ENCODE measurements at places on chromosomes 6 and 20.

- DNase-seq, result no peak
Observed at GRCh38 chr6:157258878-157259277, 64.4 kb downstream of the TMEM242 start.

DNA sequence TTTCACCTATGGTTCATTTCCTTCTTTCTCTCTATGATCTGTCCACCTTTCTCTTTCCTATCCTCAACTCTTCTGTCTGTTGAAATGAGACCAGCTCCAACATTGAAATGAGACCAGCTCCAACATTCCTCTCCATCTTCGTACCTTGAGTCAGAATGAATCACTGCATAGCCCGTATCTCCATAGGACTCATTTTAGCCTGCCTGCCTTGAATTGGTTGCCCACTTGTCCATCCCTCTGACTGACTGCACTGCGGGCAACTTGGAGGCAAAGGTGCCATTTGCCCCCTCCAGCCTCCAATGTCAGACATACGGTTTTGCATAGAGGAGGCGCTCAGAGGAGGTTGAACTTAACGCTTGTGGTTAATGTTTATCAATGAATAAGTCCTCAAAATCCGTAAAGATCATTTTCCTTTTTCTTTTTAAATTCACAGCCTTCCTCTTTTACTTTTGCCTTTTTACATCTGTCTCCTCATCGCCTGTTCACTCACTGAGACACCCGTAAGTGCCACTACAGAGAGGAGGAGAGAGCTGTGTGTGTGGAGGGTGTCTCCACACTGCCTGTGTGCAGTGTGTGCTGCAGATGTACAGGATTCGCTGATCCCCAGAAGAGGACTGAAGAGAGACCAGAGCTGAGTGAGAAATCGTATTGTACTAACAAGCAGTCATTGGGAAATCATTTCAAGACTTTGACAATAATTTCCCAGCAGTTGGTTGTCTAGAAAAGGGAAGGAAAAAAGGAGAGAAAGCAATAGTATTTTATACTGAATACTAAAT, 579.6 kb upstream of the MAP3K7 start:
- peak; percentile 42 for DNase-seq

DNA sequence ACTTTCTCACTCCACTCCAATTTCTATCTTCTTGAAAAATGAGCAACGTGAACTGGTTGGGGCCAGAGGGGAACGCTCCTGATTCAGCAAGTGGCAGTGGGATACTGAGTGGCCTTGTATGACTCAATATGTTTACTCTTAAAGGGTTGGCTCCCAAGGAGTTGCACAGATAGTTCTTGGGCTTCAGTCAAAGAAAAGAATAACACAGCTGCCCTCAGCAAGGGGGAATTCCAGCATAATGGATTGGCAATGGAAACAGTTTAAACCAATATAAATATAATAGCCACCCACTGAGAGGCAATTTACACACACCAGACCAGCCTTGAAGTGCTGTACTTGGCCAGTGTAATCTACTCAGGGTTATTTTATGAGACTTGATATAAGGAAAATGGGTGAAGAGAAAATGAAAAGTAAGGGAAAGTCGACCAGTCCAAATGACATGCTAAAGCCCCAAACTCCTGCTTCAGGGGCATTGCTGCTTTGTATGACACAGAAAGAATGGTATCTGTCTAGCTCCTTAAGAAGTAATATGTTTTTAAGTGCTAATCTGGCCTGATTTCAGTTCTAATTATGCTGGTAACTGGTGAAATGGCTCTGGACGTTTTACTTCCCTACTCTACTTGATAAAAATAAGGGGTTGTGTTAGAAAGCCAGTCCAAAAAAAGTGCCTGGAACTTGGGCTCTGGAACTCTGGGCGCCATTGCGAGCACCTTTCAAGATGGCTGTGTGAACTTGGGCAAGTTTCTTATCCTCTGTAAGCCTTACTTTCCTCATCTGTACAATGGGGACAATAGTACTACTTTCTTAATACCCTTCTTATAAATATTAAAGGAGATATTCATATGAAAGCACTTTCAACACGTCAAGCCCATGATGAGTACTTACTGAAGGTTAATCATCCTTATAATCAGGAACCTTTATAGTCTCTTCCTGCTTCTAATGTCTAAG, 712.9 kb upstream of the MAP3K7 start:
- DNase-seq, result peak; percentile 97

DNA sequence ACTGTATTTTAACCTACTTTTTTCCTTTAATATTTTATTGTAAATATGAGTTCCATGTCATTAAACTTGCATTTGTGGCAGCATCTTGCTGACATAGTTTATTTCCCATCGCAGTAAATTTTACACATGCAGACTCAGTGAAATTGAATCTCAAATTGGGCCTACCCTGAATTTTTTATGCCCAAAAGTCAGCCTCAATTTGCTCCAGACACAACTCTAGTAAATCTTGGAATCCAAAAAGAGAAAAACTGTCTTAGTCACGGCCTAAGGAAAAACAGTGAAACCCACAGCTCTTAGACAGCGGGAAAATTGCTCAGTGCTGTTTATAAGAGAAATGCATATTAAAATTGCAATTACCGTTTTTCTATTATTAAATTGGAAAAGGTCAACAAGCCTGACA, 85.3 kb upstream of the PCSK2 start:
- DNase-seq, result no peak

DNA sequence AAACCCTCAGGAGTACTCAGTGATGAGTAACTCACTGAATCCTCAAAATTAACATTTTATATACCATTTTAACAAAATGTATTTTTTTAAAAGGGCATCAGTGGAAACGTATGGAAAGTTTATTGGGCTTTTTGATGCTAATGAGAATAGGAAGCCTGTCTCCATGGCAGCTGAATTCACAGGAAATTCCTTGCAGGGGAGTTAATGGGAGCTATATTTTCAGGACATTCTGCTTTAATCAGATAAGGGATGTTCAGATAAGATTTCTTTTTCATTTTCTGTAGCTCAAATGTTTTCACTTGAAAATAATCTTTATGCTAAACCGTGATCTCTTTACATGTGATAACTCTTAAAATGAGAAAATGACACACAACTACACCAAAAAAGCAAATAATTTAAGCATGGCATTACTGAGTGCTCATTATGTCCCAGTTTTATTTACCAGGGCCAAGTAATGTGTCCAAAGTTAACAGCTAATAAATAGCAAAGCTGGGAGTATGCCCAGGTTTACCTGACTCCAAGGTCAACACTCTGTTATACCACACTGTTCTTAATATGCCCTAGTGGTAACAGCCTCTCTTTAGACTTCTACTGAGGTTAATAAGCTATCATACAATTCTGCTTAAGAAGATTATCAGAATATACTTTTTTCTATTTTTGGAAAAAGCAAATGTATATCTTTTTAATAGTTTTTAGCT, 348.1 kb downstream of the GRIK2 start:
- no peak for DNase-seq

- no peak for DNase-seq
Observed at GRCh38 chr20:60984666-60985065, 267.4 kb upstream of the CDH4 start.

- no peak for DNase-seq
Observed at GRCh38 chr20:64247307-64247618, 8.3 kb upstream of the PCMTD2 start.

DNA sequence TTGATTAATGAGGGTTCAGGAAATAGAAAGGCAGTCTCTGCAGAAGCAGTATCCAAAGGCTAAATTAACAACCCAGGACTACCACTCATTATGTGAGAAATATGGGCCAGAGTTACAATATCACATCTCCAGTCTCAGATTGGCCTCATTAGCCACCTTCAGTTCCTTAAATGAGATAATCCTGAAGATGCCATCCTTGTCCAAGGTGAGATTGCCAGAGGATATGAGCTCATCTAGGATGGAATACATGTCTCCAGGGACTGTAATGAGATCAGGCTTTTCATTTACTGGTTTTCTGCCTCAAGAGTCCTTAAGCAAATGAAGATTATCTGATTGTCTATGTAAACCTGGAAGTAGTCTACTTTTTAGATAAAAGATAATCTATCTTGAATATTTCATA, 196.3 kb downstream of the FUT9 start:
- no peak for DNase-seq

GRCh38 chr6:100512203-100512862, 47.6 kb upstream of the SIM1 start:
- peak; percentile 79 for DNase-seq

- no peak for DNase-seq
Observed at GRCh38 chr6:112160745-112161144, 73.4 kb downstream of the FAM229B start.

DNA sequence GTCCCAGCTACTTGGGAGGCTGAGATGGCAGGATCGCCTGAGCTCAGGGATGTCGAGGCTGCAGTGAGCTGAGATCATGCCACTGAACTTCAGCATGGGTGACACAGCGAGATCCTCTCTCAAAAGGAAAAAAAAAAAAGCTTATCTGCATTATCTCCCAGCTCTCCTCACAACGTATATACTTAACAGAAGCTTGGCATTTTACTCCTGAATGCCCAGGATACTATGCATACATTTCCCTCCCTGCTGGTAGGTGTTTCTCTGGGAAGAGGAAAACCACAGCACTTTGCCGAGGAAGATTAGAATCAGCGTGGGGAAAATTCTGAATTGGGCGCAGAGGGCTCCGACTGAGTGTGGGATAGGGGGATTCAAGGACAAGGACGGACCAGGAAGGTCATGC, 800.6 kb downstream of the DHX35 start:
- DNase-seq, result no peak

- no peak for DNase-seq
Observed at GRCh38 chr20:63502671-63503172, 3.8 kb upstream of the EEF1A2 start.

DNA sequence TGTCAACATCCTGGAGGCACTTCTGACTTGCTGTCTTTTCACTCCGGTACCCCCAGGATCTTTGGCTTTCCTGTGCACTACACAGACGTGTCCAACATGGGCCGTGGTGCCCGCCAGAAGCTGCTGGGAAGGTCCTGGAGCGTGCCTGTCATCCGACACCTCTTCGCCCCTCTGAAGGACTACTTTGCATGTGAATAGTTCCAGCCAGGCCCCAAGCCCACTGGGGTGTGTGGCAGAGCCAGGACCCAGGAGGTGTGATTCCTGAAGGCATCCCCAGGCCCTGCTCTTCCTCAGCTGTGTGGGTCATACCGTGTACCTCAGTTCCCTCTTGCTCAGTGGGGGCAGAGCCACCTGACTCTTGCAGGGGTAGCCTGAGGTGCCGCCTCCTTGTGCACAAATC, 12.0 kb upstream of the MAPRE1 start:
- no peak for DNase-seq

DNA sequence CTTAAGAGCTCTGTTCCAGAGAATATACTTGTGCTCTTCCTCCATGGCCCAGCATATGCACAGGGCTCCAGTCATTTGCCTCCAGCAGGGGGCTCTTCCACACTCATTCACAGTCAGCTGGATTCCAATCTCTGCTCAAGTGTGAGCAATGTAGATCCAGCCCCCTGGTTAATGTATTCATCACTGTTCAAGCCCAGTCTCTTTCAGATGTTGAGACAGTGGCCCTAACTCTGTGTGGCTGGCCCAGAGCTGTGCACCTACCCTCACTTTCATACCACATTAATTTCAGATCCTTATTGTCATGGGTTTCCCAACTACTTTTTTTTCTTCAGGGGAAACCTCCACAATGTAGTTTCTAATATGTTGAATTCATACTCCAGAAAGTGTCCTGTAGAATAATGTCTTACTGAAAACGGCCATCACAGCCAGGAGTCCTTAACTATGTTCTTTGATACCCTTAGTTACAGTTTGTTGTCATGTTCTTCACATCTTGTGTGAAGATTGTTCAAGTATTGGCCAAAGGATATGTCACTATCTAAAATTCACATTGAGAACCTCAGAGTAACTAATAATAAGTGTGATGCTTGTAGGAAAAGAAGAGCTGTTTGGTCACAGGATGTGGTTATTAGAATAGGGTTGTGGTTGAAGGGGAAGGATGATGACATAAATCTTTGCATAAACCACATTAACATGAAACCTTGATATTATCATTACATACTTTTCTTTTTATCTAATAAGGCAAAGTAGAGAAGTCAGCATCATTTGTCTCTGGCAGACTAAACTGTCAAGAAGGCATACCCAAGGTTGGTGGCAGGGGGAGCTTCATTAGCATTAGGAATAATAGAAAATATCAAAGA, 14.4 kb upstream of the HLA-DQA1 start:
- peak; percentile 1 for DNase-seq
